ENCODE measurements at places on chromosomes 2 and 18.

- no peak for DNase-seq
Measured at GRCh38 chr2:131105950-131106801, 1.0 kb downstream of the PLEKHB2 start.

DNA sequence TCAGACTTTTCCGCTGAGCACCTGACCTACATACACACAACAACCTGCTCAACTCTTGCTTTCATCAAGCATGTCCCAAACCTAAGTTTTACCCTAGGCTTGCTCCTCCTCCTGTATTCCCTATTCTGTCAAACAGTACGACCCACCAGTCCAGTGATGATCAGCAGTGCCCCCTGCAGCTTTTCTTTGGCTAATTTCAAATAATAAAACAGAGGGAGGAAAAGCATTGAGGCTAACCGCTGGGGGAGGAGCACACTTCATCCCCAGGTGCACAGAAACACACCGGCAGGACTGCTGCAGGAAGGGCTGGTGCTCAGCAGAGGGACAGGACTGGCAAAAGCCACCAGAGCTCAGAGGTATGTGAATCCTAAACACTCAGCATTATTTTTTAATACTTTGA, 21.2 kb downstream of the E2F6 start:
- DNase-seq: no peak

- no peak for DNase-seq
Measured at GRCh38 chr2:161265874-161266273, 42.4 kb upstream of the PSMD14 start.

DNA sequence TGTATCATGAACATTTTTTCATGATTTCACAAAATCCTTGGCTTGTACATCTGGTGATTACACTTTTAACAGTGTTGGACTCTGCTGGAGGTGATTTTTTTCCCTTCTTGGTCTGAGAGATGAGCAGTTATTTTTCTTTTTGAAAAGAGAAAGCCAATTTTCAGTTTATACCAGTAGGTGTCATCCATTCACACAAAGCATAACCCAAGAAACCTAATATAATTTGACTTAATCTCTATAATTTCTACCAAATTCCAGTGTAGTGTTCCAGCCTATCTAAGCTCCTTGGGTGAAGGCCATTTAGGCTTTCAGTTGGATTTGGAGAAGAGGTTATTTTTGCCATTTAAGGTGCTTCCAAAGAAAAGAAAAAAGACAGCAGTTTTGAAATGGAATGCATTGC, 7.7 kb upstream of the ICOS start:
- no peak for DNase-seq

DNA sequence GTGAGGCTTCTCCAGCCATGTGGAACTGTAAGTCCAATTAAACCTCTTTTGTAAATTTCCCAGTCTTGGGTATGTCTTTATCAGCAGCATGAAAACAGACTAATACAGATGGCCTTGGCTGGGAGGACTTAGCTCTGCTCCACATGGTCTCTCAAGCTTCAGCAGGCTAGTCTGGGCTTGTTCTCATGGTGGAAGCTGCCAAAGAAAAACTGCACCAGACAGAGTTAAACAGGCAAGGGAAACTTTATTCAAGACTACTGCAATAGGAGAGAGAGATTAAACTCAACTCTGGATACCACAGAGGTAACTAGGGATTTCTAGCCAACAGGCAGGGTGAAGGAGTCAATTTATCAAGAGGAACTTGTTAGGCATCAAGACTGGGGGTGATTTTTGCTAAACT, 142.1 kb downstream of the CABLES1 start:
- DNase-seq: no peak

- DNase-seq: no peak
Measured at GRCh38 chr2:223853425-223853837, 16.0 kb upstream of the AP1S3 start.

- no peak for DNase-seq
Measured at GRCh38 chr2:160469621-160470204, 23.9 kb downstream of the RBMS1 start.

DNA sequence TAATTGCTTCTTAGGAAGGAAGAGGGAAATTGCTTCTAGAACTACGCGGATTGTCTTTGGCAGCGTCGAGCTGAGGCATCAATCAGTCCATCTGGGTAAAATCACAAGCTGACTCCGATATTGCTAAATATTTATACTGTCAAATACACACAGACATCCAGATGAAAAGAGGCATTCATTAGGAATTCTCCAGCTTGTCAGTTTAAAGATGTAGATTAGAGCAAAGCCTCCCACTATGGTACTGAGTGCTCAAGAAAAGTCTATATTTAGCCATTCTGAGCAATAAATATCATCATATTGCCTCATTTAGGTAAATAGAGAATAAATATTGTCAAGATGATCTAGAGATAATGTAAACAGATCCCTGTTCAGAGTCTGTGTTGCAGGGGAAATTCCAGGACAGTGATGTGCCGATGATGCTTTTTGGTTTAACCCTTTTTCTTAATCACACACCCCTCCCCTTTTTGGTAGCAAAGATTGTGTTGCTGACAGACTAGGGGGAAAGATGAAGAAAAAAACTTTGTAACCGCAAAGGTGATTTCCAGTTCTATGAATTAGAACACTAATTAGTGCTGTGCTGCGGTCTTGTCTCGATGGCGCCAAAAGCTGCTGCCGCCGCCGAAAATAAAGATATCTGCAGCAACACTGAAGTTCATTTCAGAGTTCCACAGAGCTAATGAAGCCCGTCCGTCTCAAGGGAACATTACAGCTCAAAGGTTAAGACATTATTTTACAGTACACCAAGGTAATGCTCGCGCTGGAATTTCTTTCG, 171.8 kb downstream of the PTGR3 start:
- DNase-seq: no peak

DNA sequence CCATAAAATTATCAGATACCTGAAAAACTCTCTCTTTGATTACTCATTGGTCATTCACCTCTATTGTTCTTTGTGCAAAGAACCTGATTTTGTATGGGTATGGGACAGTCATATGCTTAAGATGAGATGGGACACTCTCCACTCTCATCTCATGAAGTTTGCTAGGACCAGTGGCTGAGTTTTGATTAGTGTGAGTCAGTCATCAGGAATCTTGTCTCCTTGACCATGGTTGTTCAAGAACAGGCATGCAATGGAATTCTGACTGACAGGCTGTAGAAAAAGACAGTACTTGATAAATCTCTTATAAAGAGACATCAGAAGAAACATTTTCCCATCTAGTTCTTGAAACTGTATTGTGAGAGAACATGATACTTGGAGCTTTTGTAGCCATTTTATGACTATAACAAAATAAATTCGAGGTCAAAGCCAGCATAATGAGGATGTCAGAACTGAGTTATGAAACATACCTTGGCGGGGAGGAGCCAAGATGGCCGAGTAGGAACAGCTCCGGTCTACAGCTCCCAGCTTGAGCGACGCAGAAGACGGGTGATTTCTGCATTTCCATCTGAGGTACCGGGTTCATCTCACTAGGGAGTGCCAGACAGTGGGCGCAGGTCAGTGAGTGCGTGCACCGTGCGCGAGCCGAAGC, 367.0 kb downstream of the NR4A2 start:
- no peak for DNase-seq

DNA sequence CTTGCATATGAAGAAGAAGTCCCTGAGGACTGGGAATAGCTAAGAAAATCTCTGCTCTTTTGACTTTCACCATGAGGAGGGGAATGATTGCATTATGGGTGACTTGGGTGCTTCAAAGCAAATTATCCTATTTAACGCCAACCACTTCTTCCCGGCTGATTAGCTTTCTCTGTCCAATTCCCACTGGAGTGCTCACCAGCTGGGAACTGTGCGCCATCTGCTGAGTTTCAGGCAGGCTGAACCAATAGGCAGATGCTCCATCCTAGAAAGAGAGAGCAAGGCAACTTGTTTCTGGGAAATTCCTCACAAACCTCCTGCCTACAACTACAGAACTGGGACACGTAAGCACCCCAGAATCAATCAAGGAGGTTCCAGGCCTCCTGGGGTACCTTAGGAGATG, 49.4 kb downstream of the POLE4 start:
- no peak for DNase-seq

GRCh38 chr2:58047373-58047935, 848 bp downstream of the VRK2 start:
- no peak for DNase-seq

DNA sequence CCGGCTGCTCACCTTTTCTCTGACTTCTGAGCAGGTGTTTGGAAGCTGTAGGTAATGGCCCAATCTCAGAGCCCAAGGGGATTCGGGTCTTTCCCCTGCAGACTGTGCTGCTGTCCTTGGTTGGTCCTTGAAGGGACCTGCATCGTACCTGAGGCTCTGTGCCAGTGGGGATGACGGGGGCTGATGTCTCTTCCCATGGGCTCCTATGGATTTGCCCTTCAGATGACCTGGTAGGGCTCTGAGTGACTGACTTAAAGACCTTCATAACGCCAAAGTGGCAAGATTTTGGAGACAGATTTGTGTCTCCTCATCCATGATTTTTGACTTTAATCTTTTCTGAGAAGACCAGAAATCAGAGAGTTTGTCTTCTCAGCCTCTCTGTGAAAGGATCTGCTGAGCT, 166.1 kb downstream of the FAM210A start:
- no peak for DNase-seq

DNA sequence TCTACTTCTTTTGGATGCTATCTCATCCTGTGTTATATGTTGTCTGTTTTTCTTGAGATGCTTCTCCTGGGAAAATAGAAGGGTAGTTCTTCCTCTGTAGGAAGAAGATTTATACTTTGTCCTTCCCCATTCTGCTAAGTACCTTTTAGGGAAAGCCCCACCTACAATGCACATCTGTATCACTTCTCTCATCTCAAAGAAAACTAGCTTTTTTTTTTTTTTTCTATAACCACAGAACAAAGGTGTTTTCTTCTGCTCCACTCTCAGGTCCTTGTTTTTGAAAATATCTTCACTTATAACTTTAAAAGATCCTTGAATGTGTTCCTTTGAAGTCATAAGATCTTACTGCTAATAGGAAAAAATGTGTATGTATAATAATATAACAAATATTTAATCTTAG, 30.8 kb downstream of the CCDC150 start:
- no peak for DNase-seq

DNA sequence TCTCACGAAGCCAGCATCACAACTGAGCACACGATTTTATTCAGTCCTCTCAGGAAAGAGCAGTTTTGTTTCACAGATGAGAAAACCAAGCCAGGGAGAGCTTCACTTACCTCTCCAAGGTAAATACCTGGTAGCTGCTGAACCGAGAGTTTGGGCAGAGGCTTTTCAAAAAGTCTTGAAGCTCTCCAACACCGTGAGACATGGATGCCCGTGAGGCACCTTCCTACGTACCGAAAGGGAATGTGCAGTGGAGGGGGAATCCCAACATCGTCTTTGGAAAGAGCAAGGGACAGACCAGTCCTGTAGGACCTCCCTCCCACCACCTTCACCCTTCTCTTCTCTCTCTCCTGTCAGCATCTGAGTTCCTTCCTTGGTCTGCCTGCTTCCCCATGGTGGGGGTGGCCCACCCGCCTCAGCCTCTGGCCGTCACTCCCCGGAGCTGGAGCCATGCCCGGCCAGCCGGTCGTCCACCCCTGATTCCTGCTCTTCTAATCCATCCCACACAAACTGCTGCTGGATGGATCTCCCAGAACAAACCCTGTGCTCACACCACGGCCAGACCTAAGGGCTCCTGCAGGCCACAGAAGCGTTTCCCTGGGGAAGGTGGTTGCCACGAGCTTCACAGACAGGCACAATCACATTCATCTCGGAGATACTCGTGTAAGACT, 97.3 kb upstream of the SNTG2 start:
- DNase-seq: no peak

- no peak for DNase-seq
Measured at GRCh38 chr2:167987026-167987425, 260.4 kb downstream of the STK39 start.

DNA sequence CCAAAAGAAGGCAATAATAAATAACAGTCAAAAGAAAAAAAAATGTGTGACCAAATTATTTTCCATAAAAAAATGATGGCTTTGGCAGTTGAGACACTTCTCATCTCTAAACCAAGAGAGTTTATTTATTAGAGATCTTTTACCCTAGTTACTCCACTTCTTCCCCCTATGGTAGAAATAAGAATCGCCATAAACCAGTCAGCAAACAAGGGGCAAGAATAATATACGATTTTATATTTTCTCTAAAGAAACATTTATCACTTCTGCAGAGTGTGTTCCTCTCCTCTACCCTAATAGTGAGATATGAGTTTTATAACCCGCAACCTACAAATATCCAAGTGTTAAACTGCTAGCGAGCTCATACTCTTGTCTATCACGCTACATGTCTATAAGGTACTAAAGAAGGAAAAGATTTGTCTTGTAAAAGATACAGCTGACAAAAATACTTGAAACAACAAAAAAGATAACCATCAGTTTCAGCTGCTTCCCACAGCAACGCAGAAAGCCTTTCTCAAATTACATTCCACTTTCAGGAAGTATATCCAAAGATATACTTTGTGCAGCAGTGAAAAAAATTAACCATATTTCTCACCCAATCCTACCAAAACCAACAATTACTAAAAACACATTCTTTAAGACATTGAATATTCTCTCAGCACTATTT, 2.3 kb downstream of the RNF103 start:
- DNase-seq: no peak

DNA sequence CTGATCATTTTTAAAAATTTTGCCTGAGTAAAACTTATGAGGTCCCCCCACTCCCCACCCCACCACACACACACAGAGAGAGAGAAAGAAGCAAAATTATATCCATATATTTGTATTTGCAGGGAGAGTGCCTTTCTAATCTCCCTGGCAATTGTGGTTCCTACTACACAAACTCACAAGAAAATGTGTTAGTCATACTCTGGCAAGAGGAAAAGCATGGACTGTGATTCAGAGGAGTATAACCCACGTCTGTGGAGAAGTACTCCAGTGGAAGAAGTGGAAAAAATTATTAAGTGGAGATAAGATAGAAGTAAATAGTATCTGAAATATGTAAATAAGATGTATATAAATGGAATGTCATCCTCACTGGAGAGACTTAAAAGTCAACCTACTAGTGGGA, 114.0 kb downstream of the DSEL start:
- DNase-seq: no peak

DNA sequence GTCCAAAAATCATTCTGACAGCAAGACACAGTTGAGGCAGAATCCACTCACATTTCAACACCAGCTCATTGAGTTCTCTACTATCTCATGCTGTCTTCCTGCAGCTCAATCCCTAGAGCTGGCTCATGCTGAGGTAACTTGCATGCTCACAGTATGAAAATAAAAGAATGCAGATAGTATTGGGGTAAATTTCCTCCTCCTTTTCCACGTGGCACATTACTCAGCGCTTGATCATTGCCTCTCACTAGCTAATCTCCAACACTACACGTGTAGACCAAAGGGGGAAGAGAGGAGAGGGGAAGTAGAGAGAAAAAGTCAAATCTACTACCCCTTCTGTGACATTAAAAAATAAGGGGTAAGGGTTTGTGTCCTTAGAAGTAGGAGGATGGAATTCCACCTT, 300.6 kb downstream of the AFF3 start:
- no peak for DNase-seq

- DNase-seq: no peak
Measured at GRCh38 chr2:168416555-168416954, 39.5 kb upstream of the CERS6 start.

- DNase-seq: no peak
Measured at GRCh38 chr2:151638191-151638933, 95.9 kb downstream of the NEB start.

- no peak for DNase-seq
Measured at GRCh38 chr2:190202018-190202417, 117.6 kb downstream of the HIBCH start.

- no peak for DNase-seq
Measured at GRCh38 chr2:69692424-69692823, 48.9 kb upstream of the AAK1 start.

- no peak for DNase-seq
Measured at GRCh38 chr2:32189011-32189410, 23.3 kb downstream of the SLC30A6 start.
